ENCODE measurements at places on chromosomes 2 and 18. TPM values are rescaled to one million over a fixed set of nuclear protein-coding genes. Genes with fewer than 3 reads are reported as not detected.

DNA sequence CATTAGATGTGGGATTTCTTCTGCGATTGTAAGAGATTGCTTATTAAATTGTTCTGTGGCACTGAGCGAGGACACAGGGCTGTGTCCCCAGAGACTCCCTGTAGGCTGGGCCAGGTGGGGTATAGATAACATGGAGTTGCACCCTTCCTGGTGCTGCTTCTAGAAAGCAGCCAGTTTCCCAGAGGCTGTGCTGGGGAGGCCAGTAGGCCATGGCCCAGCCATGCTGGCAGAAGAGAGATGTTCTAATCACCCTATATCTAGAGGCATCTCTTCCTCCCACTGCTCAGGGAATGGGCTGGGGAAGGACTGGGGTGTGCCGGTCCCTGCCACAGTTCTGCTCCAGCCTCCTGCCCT lies 66.9 kb downstream of the HS1BP3 start:
- H3K27me3 ChIP-seq: no peaks in the 10 kb centered on the region
- H3K36me3 ChIP-seq: no peaks in the 10 kb centered on the region
- no peak overlapping the region for H3K4me3 ChIP-seq
- no peaks in the 10 kb centered on the region for H3K4me1 ChIP-seq
- no peak for DNase-seq

- peaks cover 12% of the 10 kb centered on the region for H3K4me1 ChIP-seq
- no peak overlapping the region for H3K4me3 ChIP-seq
- H3K36me3 ChIP-seq: no peaks in the 10 kb centered on the region
- DNase-seq: no peak
- peaks cover 17% of the 10 kb centered on the region for H3K27me3 ChIP-seq
Observed at GRCh38 chr2:241555711-241556110, 2.8 kb upstream of the BOK start.

DNA sequence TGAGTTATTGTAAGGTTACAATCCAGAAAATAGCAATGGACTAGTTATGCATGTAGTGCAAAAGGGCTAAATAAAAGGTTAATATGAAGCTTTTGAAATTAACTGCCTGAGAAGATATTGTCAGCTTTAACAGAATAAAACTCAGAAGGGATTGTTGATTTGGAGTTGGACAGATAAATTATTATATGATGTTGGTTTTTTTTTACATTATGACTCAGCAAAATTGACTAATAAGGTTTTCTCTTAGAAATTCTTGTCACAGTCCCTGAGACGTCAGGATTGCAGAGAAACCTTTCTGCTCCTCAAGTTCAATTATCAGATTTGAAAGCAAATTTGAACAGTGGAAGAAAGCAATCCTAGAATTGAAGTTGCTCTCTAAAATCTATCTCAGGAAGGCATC lies 946.9 kb downstream of the CBLN2 start:
- no peaks in the 10 kb centered on the region for H3K36me3 ChIP-seq
- no peak overlapping the region for H3K4me3 ChIP-seq
- H3K4me1 ChIP-seq: no peaks in the 10 kb centered on the region
- no peak for DNase-seq
- H3K27ac ChIP-seq: no peak overlapping the region

DNA sequence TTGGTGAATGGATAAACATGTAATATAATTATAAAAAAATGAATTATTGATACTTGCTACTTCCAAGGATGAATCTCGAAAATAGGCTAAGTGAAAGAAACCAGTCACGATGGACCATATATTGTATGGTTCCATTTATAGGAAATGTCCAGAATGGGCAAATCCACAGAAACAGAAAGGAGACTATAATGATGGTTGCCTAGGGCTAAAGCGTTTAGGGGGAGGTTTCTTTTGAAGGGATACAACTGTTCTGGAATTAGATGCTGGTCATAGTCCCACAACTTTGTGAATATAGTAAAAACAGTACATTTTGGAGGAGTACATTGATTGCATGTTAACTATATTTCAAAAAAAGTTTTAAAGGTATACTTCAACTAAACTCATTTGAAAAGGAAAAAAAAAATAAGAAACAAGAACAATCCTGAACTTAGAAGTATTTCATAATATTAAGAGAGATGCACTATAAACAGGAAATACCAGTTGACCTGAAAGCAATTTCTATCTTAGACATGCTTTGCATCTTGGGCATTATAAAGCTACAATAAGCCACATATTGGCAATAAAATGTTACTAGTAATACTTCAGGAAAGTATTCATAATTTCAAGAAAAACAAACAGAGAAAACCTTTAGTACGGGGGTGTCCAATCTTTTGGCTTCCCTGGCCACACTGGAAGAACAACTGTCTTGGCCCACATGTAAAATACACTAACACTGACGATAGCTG lies 130.0 kb downstream of the C2orf74 start:
- H3K4me3 ChIP-seq: no peak overlapping the region
- H3K36me3 ChIP-seq: peaks cover 61% of the 10 kb centered on the region
- H3K27me3 ChIP-seq: no peaks in the 10 kb centered on the region
- H3K27ac ChIP-seq: no peak overlapping the region

- no peak overlapping the region for H3K27ac ChIP-seq
- H3K27me3 ChIP-seq: no peaks in the 10 kb centered on the region
- peaks cover 36% of the 10 kb centered on the region for H3K4me1 ChIP-seq
- no peaks in the 10 kb centered on the region for H3K36me3 ChIP-seq
Observed at GRCh38 chr2:148546270-148546669, 98.3 kb upstream of the EPC2 start.

The ASB18 gene
- total RNA-seq: not detected

The EFEMP1 gene
- not detected for total RNA-seq

The ARHGAP25 gene
- 39.3 TPM for total RNA-seq

Data from CD4-positive, alpha-beta T cell (primary cell).